ENCODE measurements at places on chromosomes 13 and 19.

- no peak for DNase-seq
Measured at GRCh38 chr13:88125055-88125454, 453.9 kb downstream of the SLITRK5 start.

- DNase-seq, result peak; percentile 93
Measured at GRCh38 chr19:7636691-7637373, at the start of gene STXBP2. STXBP2 (plus strand) TSS chr19:7637110; CDS start chr19:7637150, 40 bp downstream.

DNA sequence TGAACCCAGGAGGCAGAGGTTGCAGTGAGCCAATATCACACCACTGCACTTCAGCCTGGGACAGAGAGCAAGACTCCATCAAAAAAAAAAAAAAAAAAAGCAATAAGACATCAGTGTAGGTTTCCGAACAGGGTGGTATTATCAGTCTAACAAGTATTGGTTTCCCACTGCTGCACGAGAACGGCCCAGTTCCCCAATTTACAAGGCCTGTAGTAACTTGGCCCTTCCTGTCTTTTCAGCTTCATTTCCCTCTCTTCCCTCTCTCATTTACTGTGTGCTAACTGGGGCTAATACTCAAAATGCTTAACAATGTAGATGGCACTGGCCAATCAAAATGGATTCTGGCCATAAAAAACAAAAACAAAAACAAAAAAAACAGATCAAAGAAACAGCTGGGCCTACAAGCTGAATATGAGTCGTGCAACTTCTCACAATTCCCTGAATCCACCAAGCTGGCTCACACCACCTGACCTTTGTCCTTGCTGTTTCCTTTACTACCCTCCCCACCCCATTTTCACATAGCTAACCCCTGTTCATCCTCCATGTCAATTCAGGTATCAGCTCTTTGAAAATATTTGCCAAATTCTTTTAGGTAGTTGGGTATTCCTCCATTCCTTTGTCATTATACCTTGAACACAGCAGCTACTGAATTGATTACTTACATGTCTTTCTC lies 2.4 kb downstream of the TEX101 start:
- DNase-seq, result no peak

GRCh38 chr13:114161644-114162532 lies 17.2 kb upstream of the CFAP97D2 start:
- DNase-seq, result peak; percentile 43

- no peak for DNase-seq
Measured at GRCh38 chr19:44692379-44692721, 6.6 kb upstream of the CEACAM16 start.

DNA sequence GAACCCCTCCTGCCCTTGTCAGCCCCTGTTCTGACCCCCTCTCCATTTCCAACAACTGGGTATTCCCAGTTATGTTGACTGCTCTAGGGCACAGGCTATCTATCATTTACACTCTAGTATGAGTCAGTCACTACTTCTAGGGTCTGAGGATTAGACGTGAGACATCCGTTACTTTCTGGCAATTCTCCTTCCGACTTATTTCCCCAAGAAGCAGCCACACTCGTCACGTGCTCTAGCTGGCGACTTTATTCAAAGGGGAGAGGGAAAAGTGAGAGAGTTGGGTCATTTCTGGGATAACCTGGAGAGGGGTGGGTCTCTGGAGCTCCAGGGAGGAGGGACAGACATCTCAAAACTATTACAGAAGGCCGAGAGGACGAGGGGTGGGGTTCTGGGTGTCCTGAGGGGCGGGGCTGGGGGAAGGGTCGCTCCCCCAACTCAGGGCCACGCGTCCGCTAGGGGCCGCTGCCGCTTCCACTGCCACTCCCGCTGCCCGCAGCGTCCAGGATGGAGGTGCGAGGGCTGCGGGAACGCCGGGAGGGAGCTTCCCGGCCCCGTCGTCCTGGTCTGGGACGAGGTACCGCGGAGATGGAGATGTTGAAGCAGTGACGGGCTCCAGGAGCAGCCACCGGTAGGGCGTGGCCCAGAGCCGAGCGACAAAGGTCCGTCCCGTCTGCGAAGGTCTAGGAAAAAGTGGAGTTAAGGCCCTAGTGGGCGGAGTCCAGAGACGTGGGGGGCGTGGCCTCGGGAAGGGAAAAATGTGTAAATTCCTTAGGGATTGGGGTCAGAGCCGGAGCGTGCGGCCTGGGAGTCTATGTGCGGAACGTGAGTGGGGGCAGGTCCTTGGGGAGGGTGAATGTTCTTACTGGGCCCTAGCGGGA lies 8.9 kb downstream of the RTBDN start:
- DNase-seq, result peak; percentile 58

GRCh38 chr19:30421571-30421970 lies 49.4 kb downstream of the ZNF536 start:
- no peak for DNase-seq

GRCh38 chr13:24938966-24939365 lies 157.0 kb upstream of the PABPC3 start:
- no peak for DNase-seq

DNA sequence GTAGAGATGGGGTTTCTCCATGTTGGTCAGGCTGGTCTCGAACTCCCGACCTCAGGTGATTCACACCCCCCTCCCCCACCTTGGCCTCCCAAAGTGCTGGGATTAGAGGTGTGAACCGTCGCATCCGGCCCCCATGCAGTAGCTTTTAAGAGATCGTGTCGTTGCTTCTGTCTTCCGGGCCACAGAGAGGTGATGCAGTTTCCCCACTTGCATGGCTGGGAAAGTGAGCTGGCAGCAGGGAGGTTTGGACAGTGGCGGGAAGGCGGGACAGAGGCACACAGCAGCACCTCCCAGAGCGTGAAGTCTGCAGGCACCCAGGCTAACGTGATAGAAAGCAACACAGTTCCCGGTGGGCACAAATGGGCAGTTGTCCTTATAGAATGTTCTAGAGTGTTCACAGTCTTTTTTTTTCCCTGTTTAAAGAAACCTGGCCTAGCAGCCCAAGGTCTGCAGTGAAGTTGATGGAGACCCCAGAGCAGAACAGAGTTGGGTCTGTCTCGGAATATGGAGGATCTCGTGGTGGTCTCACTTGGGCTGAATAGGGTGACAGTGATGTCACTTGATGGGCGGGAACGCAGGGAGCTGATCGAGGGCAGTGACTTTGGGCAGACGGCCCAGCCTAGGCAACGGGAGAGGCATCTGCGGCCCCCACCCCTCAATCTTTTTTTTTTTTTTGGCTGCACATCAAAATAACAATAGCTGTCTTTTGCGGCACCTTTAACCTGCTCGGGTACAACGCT lies 4.9 kb downstream of the UHRF1 start:
- peak; percentile 47 for DNase-seq

DNA sequence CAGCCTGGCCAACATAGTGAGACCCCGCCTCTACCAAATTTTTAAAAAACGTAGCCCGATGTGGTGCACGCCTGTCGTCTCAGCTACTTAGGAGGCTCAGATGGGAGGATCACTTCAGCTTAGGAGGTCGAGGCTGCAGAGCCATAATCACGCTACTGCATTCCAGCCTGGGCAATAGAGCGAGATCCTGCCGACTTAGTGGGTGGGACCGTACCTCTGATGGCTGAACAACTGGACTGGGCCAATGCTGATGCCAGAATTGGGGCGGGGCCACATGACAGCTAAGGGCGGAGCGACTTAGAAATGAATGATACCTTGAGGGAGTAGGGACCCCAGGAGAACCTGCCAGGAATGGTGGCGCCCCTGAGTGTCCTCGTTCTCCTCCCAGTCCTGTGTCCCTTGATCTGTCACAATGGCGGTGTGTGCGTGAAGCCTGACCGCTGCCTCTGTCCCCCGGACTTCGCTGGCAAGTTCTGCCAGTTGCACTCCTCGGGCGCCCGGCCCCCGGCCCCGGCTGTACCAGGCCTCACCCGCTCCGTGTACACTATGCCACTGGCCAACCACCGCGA lies 3.6 kb downstream of the LTBP4 start:
- DNase-seq, result no peak

DNA sequence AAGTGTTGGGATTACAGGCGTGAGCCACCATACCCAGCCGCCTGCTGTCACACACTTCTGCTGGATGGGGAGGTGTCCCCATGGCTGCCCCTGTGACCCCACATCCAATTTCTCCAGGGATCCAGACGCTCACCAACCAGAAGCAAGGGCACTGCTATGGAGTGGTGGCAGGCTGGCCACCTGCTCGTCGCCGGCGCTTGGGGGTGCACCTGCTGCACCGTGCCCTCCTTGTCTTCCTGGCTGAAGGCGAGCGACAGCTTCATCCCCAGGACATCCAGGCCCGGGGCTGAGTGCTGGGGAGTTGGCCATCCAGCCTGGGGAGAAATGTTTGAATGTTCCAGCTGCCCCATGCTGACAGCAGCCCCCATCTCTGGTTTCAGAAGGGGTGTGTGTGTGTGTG lies 4.6 kb downstream of the ANKLE1 start:
- no peak for DNase-seq

GRCh38 chr19:10817291-10818038 lies 18.5 kb downstream of the TMED1 start:
- DNase-seq, result no peak

GRCh38 chr13:48235341-48236135 lies 2.5 kb downstream of the ITM2B start:
- no peak for DNase-seq

DNA sequence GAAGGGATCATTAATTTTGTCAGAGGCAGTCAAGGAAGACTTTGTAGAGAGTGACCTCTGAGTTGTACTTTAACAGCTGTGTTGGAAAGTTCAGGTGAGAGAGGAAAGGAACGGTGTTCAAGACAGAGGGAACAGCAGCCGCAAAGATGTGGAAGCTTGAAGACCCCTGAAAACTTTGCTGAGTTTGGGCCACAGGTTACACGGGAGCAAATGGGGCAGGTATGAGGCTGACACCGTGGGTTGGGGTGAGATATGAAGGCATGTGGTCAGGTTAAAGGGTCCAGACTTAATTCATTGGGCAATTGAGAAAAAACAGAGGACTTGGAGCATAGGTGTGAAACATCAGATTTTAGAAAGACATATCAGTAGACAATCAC lies 72.0 kb upstream of the SERP2 start:
- DNase-seq, result no peak

GRCh38 chr19:56091066-56091490 lies 30.0 kb downstream of the ZNF787 start:
- DNase-seq, result no peak

DNA sequence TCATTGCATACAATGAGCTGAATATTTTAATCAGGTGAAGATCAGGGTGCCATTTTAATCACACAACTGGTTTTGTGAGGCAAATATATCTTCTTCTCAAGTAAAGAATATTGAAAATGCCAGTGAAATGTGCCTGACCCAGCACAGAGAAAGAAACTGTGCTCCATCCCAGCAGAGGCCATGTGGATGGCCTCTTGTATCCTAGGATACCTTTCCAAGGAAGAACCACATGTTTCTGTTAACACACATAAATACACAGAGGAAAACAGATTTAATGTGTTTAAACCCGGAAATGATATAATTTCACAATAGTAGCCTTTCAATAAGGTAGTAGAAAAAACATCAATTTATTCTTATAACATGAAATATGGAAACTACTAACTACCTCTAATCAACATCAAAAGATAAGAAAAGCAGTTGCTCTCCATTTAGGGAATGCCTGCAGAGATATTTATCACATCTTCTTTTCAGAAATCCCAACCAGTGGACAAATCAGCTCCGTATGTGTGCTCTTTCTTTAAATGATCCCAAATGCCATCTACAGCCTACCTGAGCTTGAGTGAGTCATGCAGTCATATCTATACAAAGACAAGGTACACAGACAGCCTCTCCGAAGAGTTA lies 157.1 kb downstream of the FGF14 start:
- no peak for DNase-seq

DNA sequence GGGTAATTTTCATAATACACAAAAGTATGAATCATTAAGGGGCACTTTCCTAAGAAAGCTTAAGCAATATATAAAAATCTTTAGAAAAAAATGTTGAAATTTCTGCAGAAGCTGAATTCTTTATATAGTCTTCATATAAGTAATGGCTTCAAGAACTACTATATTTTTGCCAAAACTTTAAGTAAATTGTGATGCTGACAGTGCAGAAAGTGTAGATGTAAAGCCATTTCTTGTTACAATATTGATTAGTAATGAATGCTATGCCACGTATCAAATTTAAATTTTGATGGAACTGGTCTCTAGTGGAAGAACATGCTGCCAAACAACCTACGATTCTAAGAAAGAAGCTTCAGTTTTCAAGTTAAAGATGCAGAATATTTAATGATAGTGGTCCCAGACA lies 1210.0 kb downstream of the SLITRK1 start:
- DNase-seq, result no peak

DNA sequence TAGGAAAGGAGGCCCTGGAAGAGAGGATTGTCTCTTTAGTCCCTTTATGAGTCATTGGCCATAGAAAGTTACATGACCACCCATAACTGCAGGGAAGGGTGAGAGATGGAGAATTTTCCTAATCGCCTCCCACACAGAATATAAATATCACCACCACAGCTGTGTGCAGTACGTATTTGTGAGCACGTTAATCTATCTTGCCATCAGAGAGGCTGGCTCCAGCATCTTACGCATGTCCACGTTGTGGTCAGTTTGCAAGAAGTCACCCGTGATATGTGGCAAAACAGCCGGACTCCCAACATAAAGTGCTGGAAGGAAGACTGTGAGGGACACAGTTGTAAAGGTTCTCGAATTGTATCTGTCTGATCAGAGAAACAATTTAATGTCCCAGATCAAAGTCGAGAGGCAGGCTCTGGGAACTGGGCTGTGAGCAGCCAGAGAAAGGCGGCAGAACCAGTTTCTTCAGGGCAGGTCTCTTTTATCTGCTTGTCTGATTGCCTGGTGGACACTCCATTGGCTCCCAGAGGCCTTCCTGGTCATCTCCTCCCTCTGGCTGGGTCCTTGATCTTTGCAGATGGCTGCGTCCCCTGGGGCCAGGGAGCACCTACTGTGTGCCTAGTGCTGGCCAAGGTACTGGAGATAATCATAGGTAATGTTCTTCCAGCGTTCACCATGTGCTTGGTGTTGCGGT lies 74.9 kb downstream of the SIPA1L3 start:
- no peak for DNase-seq

DNA sequence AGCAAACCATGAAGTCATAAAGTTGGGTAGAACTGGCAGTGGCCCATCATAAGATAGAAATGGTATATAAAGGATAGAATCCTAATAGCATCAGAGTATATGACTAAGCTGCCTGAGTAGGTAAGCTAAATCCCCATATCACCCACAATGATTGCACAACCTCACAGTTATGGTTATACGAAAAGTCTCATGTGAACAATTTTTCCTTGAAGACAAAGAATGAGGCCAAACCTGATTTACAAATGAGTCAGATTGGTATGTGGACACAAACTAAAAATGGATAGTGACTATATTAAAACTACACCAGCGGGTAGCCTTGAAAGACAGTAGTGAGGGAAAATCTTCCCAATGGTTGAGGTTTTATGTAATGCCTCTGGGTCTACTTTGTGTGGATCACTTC lies 40.9 kb upstream of the UFM1 start:
- DNase-seq, result no peak
